ENCODE measurements at places on chromosomes 1 and 21.

GRCh38 chr1:161987303-161987702, 36.4 kb downstream of the OLFML2B start:
- DNase-seq, result no peak

- no peak for DNase-seq
Observed at GRCh38 chr1:40383488-40384412, 10.2 kb downstream of the SMAP2 start.

GRCh38 chr1:62875676-62876075, 91.7 kb downstream of the ATG4C start:
- DNase-seq, result no peak

DNA sequence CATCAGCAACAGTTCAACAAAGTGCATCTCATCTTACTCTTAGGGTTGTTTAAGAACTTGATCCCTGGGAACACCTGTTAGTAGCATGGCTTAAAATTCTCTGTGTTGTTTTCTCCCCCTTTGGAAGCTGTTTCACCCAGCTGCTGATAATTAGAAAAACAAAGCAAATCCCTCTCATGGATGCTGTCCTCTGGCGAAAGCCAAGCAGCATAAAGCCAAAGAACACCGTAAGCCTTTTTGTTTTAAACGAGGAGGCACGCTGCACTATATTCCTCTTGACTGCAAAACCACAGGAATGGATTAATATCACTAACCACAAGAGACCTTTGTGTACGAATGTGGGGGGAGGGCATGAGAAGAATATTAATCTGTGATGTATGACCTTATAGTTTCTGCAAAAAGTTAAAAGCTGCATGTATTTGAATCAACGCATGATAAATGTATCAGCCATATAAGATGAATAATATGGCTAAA, 923.2 kb downstream of the LTN1 start:
- peak; percentile 15 for DNase-seq

GRCh38 chr1:228022571-228023293, 15.9 kb downstream of the WNT3A start:
- DNase-seq, result no peak
